ENCODE measurements at places on chromosomes 5 and 9.

GRCh38 chr9:98796364-98797101 lies at the start of gene ANKS6:
TSS of gene ANKS6 (minus strand) at chr9:98796555. CDS start at chr9:98796491, 64 bp downstream.
- DNase-seq: no peak

DNA sequence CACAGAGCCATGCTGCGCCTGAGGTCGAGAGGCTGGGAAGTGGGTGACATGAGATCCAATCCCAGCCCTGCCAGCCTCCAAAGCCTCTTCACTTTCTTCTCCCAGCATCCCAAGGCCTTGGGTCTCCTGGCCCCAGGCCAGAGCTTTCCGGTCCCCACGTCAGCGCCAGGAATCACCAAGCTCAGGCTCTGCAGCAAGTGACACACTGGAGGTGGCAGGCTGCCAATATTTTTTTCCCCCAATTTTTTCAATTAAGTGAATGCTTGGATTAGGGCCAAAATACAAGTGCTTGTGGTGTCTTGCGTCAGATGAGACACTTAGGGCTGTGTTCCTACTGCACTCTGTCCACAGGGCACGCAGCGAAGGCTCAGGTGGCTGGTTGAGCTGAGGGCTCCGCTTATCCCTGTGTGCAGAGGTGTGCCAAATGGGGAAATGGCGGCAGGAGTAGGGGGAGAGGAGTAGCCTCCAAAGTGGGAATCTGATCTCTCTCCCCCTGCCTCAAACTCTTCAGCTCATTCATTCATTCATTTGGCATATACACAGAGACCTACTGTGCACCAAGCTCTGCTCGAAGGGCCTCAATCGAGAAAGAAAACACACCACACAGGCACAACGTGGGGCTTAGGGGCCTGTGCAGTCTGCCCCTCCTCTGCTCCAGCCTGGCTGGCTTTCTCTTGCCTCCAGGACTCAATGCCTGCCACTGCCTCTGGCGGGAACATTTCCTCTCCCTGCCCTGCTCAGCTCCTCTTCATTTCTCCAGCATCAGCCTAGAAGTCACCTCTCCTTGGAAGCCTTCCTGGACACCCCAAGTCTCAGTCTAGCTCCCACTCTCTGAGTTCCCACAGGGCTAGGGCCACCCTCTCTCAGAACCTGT lies 16.6 kb downstream of the SH3PXD2B start:
- peak; percentile 85 for DNase-seq

DNA sequence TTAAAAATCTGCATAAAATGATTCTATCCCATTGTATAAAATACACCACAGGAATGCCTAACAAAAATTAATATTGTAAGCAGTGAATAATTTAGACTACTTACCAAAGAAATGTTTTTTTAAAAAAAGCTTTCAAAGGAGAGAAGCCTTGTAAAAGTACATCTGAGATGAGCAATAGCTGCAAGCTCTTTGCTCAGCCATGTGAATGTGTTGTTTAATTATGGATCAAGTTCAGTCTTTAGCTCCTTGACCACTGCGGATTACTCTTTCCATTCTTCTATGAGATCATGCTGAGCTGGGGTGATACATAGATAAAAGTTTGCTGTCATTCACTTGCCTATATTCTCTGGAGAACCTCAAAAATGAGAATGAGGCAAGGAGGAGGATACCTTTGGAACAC lies 782.4 kb upstream of the ZNF608 start:
- no peak for DNase-seq

DNA sequence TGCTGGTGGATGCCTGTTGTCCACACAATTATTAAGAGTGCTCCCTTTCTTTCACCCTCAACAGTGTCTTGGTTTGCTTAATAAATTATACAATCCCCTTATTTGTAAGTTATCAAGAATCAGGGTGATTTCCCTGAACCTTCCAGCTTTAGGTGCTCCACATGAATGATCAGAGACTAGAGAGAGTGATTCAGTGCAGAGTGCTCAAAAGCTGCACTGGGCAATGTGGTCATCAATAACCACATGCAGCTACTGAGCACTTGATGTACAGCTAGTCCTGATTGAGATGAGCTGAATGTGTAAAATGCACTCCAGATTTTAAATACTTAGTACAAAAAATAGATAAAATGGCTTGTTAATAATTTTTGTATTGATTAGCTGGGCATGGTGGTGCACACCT lies 76.8 kb upstream of the TRIO start:
- no peak for DNase-seq

DNA sequence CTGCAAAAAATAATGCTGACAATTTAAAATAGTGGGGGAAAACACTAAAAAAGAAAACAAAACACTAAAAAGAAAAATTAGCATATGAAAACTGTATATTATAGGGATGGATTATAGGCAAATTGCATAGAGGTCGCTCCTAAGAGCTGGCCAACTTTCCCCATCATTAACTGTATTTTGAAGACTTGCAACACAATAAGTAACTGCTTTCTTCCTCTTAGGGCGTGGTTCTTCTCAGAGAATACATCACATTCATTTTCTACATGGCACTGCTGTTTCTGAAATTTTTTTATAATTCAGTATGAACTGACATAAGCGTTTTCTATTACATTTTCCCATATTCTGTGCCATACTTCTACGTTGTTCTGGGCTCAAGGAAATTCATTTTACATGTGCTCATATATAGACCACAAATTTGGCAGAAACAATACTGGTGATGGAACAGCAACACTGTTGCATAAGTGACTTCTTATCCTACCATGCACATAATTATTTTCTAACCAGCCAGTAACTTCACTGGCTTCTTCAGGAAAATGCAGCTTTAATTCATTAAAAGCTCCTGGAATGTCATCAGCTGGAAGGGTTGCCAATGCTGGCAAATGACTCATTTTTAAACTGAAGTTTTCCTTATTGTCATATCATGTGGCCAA lies 171.2 kb upstream of the DMAC1 start:
- DNase-seq: no peak

Measured in pulmonary artery endothelial cell (primary cell).